Natural killer cell (primary cell): ENCODE measurements at places on chromosomes 7 and 10. TPM values are rescaled to one million over a fixed set of nuclear protein-coding genes. Genes with fewer than 3 reads are reported as not detected.

TEX47 gene
- not detected for total RNA-seq

PRTFDC1 gene
- 1.4 TPM for total RNA-seq

- no peaks in the 10 kb centered on the region for H3K27me3 ChIP-seq
- H3K4me3 ChIP-seq = no peak overlapping the region
- H3K27ac ChIP-seq = no peak overlapping the region
- no peaks in the 10 kb centered on the region for H3K4me1 ChIP-seq
- no peaks in the 10 kb centered on the region for H3K36me3 ChIP-seq
Measured at GRCh38 chr7:45328403-45328981, 170.9 kb downstream of the RAMP3 start.

PRLHR gene
- not detected for total RNA-seq

DNA sequence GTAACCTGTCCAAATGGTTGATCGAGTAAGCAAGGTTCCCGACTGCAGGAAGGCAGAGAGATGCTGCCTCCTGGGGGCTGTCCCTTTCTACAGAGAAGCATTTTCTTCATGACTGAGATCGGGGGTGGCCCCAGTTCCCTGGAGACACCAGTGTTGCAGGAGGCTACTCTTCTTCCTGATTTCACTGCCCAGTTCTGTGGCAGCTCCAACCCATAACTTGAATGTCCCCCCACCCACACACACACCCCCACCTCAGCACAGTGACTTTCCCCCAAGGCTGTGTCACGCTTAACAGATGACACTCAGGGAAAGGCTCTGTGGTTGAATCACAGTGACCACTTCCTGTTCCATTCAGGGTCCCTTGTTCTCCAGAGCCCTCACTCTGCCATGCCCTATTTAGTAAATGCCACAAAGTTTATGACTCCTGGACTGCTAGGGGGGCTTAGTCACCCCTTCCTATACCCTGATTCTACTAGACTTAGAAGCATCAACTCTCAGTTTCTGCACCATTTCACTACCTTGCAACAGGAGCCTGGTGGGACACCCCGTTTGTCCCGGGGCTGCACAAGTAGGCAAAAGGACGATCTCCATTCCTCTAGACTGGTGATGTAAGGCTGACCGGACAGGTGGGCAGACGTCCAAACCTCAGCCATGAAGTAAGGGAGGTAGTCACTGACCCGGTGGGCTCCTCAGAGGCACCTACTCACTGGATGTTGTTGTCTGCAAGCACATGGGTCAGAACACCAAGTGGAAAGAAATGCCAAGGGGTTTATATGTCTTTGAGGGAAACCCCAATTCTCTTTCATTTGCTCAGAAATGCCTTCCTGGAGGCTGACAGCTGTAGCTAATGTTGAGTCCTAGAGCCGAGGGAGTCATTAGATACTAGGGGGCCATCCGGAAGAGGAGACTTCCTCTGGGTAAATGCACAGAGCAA lies 31.3 kb upstream of the SMC3 start:
- DNase-seq = peak; percentile 30
- peaks cover 21% of the 10 kb centered on the region for H3K4me1 ChIP-seq
- H3K27ac ChIP-seq = no peak overlapping the region
- no peaks in the 10 kb centered on the region for H3K27me3 ChIP-seq
